Right cardiac atrium (tissue), 5 donors: ENCODE measurements at places on chromosomes 2 and 18.

GRCh38 chr2:232523682-232524597 lies 2.0 kb upstream of the CHRND start:
- peak; percentile 69 for DNase-seq

- DNase-seq: no peak
Measured at GRCh38 chr18:75779450-75779849, 351.9 kb upstream of the SMIM21 start.

DNA sequence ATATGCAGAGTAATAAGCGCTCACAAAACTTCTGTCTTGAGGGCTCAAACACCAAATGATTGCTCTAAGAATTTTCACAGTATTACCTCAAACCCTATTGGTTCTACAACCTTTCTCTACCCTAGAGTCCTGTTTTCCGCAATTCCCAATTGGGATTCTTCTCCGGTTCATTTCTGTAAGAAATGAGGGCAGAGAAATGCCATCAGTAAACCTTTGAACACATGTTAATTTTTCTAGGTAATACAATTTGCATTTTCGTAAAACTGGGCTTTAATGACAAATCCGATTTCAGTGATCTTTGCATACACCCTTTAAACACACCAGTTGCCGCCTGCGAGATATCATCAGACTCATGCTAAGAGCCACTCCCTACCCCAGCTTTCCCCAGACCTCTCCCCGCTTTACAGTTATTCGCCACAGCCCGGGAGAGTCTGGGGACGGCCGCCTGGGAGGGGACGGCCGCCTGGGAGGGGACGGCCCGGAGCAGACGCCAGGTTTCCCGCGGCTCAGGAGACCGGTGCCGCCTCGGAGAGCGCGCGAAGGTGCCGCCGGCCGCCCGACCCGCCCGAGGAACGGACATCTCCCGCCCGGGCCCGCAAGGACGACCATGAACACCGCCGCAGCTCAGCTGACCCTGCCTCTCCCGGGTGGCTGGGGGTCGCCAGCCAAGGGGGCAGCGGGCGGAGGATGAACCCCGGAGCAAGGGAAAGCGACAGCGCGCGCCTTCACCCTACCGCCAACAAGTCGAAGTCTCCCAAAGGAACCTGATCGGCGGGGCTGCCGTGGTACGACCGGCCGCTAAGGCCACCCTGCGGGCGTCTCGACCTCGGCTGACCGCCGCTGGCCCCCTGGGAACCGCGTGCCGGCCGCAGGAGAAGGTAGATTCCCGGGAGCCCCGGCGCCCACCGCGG lies 463 bp downstream of the SMC6 start:
- DNase-seq: no peak

GRCh38 chr2:104871649-104871971 lies 17.7 kb downstream of the POU3F3 start:
- DNase-seq: no peak

DNA sequence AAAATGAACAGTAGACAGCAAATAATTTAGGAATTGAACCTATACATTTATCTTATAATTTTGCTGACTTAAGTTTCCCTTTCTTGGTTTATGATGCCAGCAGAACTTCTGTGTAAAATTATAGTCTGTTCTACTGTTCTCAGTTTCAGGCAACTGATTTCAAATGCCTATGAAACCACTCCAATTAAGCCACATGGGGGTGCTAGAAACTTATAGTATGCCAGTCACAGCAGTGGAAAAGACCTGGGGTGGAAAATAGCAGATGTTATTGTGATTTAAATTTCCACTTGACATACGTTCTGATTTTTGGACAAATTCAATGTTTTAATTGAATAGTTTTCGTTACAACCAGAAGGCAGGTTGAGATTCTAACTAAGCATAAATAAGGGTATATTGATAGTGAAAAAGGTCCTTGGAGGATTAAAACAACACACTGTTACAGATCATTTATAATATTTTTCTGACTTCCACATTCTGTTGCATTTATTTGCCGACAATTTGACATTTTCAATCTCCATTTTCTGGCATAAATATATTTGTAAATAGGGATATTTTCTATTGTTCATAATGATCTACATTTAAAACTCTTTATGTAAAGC lies 61.4 kb downstream of the CPS1 start:
- DNase-seq: no peak

GRCh38 chr2:76711490-76711889 lies 810.7 kb downstream of the LRRTM4 start:
- DNase-seq: no peak

DNA sequence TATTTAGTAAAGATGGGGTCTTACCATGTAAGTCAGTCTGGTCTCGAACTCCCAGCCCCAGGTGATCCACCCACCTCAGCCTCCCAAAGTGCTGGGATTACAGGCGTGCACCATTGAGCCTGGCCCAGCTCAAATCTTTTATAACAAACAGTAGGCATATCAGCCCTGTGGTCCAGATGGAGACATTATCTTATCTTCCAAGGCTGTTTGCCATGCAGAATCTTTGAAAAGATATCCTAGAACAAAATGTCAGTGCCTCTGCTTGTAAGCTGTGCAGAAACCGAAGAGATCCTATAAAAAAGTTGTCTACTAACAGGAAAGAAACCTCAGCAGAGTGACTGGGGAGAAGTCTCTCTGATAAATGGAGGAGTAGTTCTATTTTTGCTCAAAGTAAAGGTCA lies 142.1 kb downstream of the PTH2R start:
- no peak for DNase-seq

GRCh38 chr2:54503192-54503591 lies 47.1 kb downstream of the SPTBN1 start:
- DNase-seq: no peak

GRCh38 chr2:4175343-4175742 lies 472.0 kb downstream of the DCDC2C start:
- DNase-seq: no peak

DNA sequence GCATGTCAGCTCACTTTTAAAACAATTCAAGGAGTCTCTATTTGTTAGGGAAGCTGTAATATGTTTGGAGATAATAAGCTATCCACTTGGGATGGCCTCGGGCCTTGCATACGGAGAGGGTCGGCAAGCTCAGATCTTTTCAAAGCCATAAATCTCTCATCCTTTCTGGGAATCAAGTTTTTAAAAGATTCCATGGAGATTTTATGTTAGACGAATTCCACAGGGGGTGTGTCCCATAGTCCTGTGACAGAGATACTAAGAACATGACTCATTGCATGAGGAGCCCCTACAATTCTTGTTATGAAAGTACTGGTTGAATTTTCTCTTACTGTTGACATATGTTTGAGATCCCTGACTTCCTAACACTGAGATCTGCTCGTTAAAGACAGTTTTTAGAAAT lies 108.7 kb downstream of the FEZ2 start:
- no peak for DNase-seq

GRCh38 chr18:332721-333510 lies 65.1 kb upstream of the THOC1 start:
- peak; percentile 46 for DNase-seq

- DNase-seq: no peak
Measured at GRCh38 chr2:134398300-134398699, 144.4 kb downstream of the MGAT5 start.

GRCh38 chr18:55106466-55106865 lies 147.2 kb upstream of the CCDC68 start:
- DNase-seq: no peak

- DNase-seq: no peak
Measured at GRCh38 chr2:11811036-11811654, 64.7 kb downstream of the LPIN1 start.

- no peak for DNase-seq
Measured at GRCh38 chr2:33458248-33458819, 18.1 kb upstream of the RASGRP3 start.

DNA sequence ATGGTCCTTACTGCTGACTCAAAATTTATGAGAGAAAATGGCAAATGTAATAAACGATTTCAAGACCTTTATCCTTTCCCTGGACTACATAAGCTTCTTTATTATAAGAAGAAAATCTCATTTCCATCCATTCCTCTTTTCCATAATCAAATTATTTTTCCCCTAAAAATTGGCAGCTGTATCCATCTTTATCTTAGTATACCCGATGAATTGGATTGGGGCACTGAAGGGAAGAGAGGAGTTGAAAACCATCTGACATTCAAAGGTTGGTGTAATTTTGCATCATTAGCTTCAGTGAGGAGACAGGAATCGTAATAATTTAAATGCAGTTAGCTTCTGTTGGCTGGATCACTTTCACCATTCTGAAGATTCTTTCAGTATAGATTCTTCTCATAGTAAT lies 574.1 kb downstream of the XIRP2 start:
- DNase-seq: no peak

- no peak for DNase-seq
Measured at GRCh38 chr2:134324947-134325346, 71.1 kb downstream of the MGAT5 start.

DNA sequence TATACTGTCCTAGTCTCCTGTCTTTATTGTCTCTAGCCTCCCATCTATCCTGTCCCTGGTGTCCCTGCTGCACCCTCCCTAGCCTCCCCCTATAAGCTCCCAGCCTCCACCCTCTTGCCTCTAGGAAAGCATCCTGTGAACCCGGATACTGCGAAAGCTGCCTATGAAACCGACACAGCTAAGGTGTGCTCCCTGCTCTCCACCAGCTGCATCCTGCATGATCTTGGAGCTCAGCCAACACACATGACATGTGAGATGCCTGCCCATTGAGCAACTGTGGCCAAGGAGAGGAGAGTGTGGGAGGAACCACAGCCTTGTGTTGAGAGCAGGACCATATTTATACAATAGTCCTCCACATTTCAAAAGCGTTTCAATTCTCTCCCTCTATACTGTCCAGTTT lies 187.1 kb downstream of the ZBTB7C start:
- no peak for DNase-seq

GRCh38 chr18:52333860-52334259 lies 6.1 kb upstream of the DCC start:
- DNase-seq: no peak

GRCh38 chr2:119104414-119104813 lies 54.1 kb downstream of the C1QL2 start:
- DNase-seq: no peak

GRCh38 chr2:221635949-221636348 lies 63.8 kb upstream of the EPHA4 start:
- no peak for DNase-seq

DNA sequence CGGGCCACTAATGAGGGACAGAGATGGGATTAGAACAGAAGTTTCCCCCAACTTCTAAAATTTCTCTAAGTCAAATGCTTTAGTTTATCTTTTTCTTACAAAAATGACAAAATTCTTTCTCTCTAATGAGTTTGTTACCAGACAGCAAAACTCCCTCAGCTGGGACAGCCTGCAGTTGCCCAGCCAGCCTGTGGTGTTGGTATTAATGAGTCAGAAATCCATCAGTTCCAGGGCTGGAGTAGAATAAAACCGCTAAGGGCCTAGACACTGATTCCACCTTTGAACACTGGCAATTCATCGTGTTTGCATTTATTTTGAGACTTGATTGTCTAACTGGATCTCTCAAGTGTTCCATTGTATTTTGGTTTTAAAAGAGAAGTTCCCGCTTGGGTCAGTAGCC lies 38.3 kb upstream of the SMAD2 start:
- no peak for DNase-seq

DNA sequence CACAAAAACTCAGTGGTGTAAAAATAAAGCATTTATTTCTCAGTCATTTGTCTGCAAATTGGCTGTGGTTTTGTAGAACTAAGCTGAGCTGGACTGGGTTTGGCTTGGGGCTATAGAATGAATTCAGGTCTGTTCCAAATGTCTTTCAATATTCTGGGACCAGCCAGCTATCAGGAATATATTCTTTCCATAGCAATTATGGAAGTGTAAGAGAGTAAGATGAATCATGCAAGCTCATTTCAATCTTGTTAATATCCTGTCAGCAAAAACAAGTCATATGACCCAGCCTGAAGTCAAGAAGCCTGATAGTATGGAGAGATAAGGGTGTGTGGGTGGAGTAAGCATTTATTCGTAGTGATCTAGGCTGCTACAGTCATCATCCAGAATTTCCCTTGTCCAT lies 481.0 kb upstream of the CDH2 start:
- DNase-seq: no peak

DNA sequence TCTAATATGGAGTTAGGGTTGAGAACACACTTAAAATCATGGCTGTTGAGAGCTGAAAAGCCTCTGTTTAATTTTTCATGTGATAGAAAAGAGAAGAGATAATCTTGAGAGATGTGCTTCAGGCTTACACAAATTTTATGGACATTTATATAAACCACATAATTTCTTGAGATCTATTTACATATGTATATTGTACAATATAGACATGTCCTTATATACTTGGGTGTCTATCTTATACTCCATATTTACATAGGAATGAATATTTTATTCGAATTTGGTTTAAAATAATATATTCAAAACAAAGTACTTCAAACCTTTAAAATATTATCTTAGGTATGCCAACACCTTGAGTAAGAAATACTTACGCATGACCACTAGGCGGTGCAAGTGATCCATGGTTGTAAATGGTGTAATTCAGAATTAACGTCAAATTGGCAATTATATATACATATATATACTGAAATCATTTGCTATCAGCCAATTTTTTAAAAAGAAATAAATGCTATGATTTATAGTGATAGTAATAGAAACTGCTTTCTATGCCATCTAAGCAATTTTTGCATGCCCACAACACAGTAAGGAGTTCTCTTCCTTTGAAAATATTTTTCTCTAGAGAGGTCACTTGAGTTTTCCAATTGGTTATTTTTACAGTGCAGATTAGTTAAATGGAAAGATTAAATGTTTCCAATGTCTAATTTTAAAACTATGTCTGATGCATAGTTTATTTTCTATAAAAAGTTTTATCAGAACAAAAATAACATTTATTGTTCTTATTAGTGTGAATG lies 37.6 kb upstream of the SPAG16 start:
- no peak for DNase-seq

DNA sequence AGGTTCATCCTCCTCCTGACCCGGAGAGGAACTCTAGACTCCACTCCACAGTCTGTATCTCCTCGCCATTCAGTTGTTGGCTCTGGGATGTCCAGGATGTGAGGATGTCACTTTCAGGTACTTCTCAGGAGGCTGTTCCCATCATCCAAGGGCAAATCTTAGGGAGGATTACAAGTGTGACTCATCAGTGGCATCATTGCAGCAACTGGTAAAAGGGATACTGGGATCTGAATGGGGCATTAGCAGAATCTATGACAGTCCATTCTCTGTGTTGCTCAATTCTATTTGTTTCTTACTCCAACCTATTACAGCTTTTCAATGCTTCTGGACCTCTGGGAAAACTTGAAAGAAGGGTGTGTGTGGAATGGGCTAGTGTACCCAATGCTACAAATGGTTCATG lies 81.5 kb upstream of the FN1 start:
- DNase-seq: no peak

- no peak for DNase-seq
Measured at GRCh38 chr18:572091-572830, 7.9 kb upstream of the CETN1 start.

GRCh38 chr2:101699755-101700461 lies 2.4 kb downstream of the MAP4K4 start:
- DNase-seq: no peak

GRCh38 chr2:220847589-220847988 lies 724.5 kb downstream of the EPHA4 start:
- no peak for DNase-seq

- no peak for DNase-seq
Measured at GRCh38 chr2:233814056-233814835, 36.1 kb downstream of the MROH2A start.
